Fibroblast of gingiva (primary cell): ENCODE measurements at places on chromosomes 5 and 9.

GRCh38 chr5:86837610-86838009, 219.9 kb downstream of the COX7C start:
- no peak for DNase-seq

- DNase-seq, result no peak
These were observed 145.0 kb downstream of the PLCXD3 start for GRCh38 chr5:41365369-41365768.

DNA sequence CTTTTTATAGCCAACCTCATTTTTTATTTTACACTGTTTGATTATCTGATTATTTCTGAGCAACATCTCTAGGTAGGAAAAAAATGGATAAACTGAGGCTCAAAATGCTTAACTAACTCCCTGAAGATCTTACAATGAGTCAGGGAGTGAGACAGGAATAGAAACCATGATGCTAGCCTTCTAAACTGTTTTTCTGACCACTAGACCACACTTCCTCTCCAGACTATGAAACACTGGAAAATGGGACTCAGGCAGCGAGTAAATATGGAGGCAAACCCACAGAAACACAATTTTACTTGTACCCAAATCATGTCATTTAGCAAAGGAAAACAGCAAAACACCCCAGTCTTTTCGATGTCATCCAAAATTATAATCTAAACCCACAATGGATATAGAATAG, 129.9 kb upstream of the ANKH start:
- DNase-seq, result no peak

DNA sequence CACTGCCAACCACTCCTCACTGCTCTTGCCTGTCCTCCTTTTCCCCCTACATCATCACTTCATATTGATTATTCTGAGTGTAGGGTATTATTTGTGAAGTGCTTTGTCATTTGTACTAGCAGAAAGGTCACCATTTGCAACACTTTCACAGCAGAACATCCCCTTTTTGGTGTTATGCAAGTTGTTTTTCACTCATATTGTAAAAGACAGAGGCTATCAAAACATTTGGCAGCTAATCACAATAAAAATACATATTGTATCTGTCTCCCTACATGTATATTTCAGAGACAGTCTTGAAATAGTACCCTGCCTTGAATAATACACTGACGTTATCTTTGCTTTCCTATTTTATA, 82.3 kb downstream of the ANXA1 start:
- no peak for DNase-seq
